ENCODE measurements at places on chromosomes 1 and 21. TPM values are rescaled to one million over a fixed set of nuclear protein-coding genes. Genes with fewer than 3 reads are reported as not detected.

GRCh38 chr1:201786824-201787223 is 42.1 kb upstream of the IPO9 start:
- peaks cover 22% of the 10 kb centered on the region for H3K4me1 ChIP-seq
- no peak overlapping the region for H3K27ac ChIP-seq
- H3K27me3 ChIP-seq, result no peaks in the 10 kb centered on the region
- peaks cover 11% of the 10 kb centered on the region for H3K36me3 ChIP-seq
- DNase-seq, result no peak

- H3K27me3 ChIP-seq, result no peaks in the 10 kb centered on the region
- H3K27ac ChIP-seq, result no peak overlapping the region
- H3K4me1 ChIP-seq, result no peaks in the 10 kb centered on the region
These were observed 17.1 kb upstream of the DUSP23 start for GRCh38 chr1:159763686-159764085.

DNA sequence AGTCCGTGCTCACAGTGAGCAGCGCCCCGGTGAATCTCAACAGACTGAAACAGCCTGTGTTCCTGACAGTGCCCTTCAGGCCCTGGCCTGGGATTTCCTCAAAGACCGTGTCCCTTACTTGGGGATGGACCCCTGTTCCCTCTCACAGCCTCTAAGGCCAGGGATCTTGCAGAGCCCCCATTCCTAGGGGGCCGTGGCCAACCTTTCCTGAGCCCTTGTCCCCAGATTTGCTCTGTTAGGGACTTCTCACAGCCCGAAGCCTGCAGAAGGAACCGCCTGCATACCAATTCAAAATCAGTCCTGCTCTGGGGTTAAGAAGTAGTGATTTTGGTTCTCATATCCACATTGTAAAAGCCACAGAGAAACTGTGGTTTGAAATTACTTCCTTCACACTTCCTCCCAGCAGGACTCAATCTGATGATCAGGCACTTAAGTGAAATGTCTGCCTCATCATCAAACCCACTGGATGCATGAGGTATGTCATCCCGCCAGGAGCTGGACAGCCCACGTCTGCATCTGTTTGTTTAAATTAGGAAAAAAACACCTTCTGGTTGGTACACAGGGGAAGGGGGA is 14.9 kb downstream of the ABCA4 start:
- peaks cover 36% of the 10 kb centered on the region for H3K4me1 ChIP-seq
- H3K27me3 ChIP-seq, result no peaks in the 10 kb centered on the region
- DNase-seq, result no peak
- H3K27ac ChIP-seq, result no peak overlapping the region
- no peaks in the 10 kb centered on the region for H3K36me3 ChIP-seq
- no peak overlapping the region for H3K4me3 ChIP-seq

DNA sequence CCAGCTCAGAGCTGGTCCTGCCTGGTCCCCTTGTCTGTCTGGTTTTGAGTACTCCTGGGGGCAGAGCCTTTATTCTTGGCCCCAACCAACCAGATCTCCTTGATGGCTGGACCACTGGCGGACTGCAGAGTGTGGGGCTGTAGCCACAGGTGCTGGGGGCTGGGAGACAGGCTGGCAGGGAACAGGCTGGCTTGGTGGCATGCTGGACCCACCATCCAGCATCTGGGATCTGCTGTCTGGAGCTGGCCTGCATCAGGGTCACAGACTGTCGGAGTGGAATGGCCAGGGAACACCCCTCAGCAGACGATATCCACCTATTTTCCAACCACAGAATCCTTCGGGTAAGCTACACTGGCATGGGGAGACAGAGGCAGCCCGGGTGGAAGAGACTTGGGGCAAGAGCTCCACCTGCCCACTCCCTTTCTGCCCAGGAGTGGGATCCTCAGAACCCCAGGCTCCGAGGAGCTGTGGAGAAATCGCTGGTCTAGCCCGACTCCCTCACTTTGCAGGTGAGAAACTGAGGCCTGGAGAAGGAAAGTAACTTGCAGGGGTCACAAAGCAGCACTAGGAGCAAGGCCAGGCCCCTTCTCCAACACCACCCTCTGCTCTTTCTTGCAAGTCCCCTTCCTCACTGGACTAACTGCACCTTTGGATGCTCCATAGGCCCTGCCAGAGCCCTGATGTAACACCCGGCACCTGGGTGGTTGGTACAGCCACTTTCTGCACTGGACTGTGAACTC is 40.6 kb downstream of the TNNT2 start:
- no peak for DNase-seq
- H3K27ac ChIP-seq, result no peak overlapping the region
- no peaks in the 10 kb centered on the region for H3K27me3 ChIP-seq
- no peaks in the 10 kb centered on the region for H3K36me3 ChIP-seq

DNA sequence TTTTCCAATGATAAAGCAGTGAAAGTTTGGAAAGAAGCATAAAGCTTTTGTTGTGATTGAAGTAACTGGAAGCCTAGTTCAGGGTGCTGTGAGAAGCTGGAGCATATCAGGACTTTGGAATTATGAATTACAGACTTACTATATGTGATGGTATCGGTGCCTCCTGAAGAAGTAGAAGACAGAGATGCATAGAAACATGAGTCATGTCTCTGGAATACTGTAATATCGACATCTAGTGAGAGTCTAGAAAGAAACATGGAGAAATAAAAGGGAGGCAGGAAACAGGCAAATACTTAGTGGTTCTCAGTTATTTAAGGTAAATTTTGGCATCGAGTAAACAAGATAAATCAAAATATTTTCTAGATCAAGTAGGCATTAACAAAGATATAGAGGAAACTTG is 103.0 kb downstream of the CAMTA1 start:
- H3K27ac ChIP-seq, result no peak overlapping the region
- H3K27me3 ChIP-seq, result no peaks in the 10 kb centered on the region
- no peaks in the 10 kb centered on the region for H3K36me3 ChIP-seq
- peaks cover 3% of the 10 kb centered on the region for H3K4me1 ChIP-seq

DNA sequence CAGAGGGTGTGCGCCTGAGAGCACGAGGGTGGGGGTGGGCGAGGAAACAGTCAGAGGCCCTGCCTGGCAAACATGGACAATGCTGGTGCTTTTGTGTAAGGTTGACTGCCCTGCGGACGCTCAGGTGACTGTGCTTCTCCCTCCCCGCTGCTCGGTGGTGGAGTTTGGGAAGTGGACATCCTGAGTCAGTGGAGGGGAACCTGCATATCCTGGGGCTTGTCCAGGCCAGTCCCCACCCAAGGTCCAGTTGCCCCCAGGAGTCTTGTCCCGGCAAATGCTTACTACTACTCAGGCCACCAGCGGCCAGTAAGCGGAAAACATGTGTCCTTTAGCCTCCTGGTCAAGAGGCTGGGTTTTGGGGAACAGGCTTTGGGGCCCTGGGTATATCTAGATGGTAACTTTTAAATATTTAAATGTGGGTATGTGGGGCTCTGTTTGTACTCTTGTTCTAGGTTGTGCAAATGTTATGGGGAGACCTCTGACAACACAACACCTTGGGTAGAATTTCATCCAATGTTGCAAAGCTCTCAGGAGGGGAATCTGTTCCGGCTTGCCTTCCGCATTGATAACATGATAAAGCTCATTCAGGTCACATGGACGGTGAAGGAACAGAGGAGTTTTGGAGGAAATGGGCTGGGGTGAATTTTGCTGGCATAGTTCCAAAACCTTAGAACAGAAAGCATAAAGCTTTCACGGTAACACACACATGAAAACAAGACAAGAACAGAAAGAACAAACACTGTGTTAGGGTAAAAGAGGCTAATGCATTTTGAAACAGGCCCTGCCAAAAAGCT is 364.9 kb downstream of the PRDM2 start:
- peak; percentile 4 for DNase-seq
- no peaks in the 10 kb centered on the region for H3K4me1 ChIP-seq
- H3K27me3 ChIP-seq, result no peaks in the 10 kb centered on the region
- no peak overlapping the region for H3K4me3 ChIP-seq
- no peak overlapping the region for H3K27ac ChIP-seq
- no peaks in the 10 kb centered on the region for H3K36me3 ChIP-seq

GRCh38 chr1:21623410-21623961 is 45.7 kb downstream of the RAP1GAP start:
- peaks cover 55% of the 10 kb centered on the region for H3K4me1 ChIP-seq
- H3K36me3 ChIP-seq, result no peaks in the 10 kb centered on the region
- H3K4me3 ChIP-seq, result no peak overlapping the region
- H3K27me3 ChIP-seq, result no peaks in the 10 kb centered on the region

DNA sequence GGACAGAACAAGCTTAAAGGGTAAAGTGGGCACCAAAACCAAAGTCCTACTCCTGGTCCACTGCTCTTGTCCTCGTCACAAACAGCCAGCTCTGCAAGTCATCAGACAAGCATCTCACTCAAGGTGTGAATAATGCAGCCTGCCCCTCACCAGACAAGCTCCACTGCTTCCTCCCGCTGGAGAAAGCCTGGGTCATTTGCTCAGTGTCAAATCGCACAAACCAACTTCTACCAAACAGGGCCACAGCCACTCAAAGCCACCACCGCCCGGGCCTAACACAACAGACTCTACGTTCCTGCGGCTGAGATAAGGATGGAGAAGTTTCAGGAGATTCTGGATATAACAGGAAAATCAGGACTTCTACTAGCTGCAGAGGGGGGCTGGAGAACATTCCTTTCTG is 3.3 kb downstream of the SSBP3 start:
- H3K4me3 ChIP-seq, result no peak overlapping the region
- peak overlapping the region; percentile 15 for H3K27ac ChIP-seq
- peak; percentile 61 for DNase-seq
- H3K36me3 ChIP-seq, result peaks cover 16% of the 10 kb centered on the region

DNA sequence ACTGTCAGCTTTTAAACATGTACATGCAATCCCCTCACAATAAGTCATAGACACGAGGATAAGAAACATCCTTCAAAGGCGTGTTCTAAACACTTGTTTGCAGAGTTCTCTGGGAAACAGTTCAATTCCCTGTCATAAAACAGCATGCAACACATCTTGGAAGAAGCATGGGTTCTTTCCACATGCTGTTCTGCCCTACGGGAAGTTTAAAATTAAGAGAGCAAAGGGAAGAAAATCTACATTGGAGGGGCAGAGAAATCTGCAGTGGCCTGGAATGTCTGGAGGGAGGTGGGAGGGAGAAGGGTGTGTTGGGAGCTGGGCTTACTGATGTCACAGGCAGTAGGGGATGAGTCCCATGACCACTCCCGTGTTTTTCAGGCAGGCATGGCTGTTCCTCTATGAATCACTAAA is 98.3 kb upstream of the SLC2A1 start:
- H3K27me3 ChIP-seq, result no peaks in the 10 kb centered on the region
- no peak for DNase-seq

DNA sequence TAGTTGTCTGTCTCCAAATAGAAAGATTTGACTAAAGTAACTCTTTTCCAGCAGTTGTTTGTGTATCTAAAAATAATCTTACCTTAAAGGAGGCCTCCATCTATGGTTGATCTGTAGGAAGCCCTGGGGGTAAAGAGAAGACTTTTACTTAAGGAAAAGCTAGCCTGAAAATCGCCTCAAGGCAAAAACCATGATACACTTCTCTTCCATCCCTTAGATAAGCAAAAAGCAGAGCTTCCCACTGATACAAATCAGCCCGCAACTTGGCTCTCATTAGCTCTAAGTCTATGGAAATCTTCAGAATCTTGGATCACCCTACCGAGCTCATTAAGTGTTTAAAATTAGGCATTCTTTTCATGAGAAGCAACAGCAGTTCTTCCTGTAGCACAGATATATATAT is 576.9 kb upstream of the PTBP2 start:
- no peak overlapping the region for H3K4me3 ChIP-seq
- H3K4me1 ChIP-seq, result no peaks in the 10 kb centered on the region
- no peaks in the 10 kb centered on the region for H3K27me3 ChIP-seq
- DNase-seq, result no peak
- no peak overlapping the region for H3K27ac ChIP-seq

- H3K4me3 ChIP-seq, result no peak overlapping the region
- no peaks in the 10 kb centered on the region for H3K27me3 ChIP-seq
- no peaks in the 10 kb centered on the region for H3K36me3 ChIP-seq
- no peaks in the 10 kb centered on the region for H3K4me1 ChIP-seq
- no peak for DNase-seq
- no peak overlapping the region for H3K27ac ChIP-seq
These were observed 55.5 kb upstream of the RGS5 start for GRCh38 chr1:163258181-163258580.

- H3K4me3 ChIP-seq, result no peak overlapping the region
- no peak overlapping the region for H3K27ac ChIP-seq
- no peak for DNase-seq
- no peaks in the 10 kb centered on the region for H3K4me1 ChIP-seq
- no peaks in the 10 kb centered on the region for H3K36me3 ChIP-seq
These were observed 14.4 kb upstream of the IGSF21 start for GRCh38 chr1:18093193-18093592.

DNA sequence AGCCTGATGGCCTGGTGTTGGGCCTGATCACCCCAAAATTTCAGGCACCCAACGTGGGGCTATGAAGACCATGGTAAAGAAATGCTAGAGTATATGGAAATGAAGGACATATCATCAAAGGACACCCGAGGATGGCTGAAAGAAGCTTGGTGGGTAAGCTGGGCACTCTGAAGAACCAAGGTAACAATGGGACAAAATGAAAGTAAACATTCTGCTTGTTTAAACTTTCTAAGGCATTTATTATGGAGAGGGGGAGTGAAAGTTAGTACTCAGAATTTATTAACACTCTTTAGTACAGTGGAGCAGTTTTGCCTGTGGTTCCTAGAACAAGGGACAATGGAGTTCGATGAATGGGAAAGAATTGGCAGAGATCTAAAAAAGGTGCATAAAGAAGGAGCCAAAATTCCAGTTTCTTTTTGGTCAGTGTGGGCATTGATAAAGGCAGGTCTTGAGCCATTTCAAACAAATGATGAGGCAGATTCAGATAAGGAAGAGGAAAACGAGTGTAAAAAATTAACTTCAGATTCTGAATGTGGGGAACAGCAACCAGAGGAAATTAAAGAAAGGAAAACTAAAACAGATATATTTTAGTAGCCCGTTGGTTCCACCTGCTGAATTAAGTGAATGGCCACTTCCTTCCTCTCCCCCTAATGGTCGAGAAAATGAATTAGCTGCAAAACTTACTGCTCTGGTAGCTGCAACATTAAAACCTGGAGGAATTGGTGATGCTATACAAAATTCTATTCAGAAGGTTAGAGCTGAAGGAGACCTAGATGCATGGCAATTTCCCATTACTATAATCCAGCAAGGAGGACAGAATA is 8.4 kb upstream of the PM20D1 start:
- H3K27ac ChIP-seq, result no peak overlapping the region
- no peaks in the 10 kb centered on the region for H3K36me3 ChIP-seq
- no peak for DNase-seq
- H3K27me3 ChIP-seq, result no peaks in the 10 kb centered on the region
- no peaks in the 10 kb centered on the region for H3K4me1 ChIP-seq

- no peak for DNase-seq
- H3K36me3 ChIP-seq, result no peaks in the 10 kb centered on the region
- no peak overlapping the region for H3K4me3 ChIP-seq
- no peaks in the 10 kb centered on the region for H3K27me3 ChIP-seq
- H3K27ac ChIP-seq, result no peak overlapping the region
These were observed 147.2 kb downstream of the RASAL2 start for GRCh38 chr1:178241057-178241456.

A3GALT2 gene
- 0.89 TPM for total RNA-seq

MYBPH gene
- total RNA-seq, result not detected

RPE65 gene
- not detected for total RNA-seq

TSPAN2 gene
- 4.6 TPM for total RNA-seq

RIPPLY3 gene
- not detected for total RNA-seq

ANGPTL3 gene
- total RNA-seq, result not detected

OPRD1 gene
- total RNA-seq, result not detected

All from thyroid gland (tissue), 4 donors.